ENCODE measurements at places on chromosomes 4 and X.

GRCh38 chrX:147832707-147833348, 78.9 kb upstream of the FMR1 start:
- no peak for DNase-seq

GRCh38 chr4:139711461-139711860, 45.8 kb downstream of the MGST2 start:
- no peak for DNase-seq

DNA sequence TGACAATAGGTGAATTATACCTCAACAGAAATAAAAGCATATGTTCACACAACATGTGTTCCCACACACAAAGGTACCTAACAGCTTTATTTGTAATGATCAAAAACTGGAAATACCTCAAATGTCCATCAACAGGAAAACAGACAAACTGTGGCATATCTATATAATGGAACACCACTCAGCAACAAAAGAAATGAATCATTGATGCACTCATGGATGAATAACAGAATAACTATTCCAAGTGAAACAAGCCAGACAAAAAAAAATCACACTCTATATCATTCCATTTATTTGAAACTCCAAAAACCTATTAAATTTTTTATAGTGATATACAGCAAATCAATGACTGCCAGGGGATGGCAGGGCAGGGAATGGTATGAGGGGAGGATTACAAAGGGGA, 148.1 kb downstream of the PLS3 start:
- DNase-seq = no peak

DNA sequence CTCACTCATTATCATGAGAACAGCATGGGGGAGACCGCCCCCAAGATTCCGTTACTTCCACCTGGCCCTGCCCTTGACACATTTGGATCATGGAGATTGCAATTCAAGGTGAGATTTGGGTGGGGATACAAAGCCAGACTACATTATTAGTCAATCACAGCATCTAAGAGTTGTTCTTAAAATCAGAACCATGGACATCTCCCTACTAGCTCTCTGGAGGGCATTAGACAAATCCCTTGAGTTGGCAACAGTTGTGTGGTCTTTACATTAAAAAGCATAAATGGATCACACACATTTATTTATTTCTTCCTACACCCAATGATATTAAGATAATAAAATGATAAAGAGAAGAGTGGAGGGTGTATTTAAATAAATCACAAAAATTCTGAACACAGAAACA, 262.8 kb upstream of the VCX start:
- no peak for DNase-seq

- DNase-seq = no peak
Observed at GRCh38 chrX:71251466-71251973, 2.4 kb downstream of the ZMYM3 start.

- DNase-seq = peak; percentile 52
Observed at GRCh38 chr4:183471946-183472708, 27.7 kb downstream of the CDKN2AIP start.
